ENCODE measurements at places on chromosomes 6 and 20.

GRCh38 chr6:321158-321438 lies 28.8 kb downstream of the DUSP22 start:
- no peak for DNase-seq

GRCh38 chr6:33905071-33905609 lies 101.3 kb upstream of the MLN start:
- DNase-seq = no peak

DNA sequence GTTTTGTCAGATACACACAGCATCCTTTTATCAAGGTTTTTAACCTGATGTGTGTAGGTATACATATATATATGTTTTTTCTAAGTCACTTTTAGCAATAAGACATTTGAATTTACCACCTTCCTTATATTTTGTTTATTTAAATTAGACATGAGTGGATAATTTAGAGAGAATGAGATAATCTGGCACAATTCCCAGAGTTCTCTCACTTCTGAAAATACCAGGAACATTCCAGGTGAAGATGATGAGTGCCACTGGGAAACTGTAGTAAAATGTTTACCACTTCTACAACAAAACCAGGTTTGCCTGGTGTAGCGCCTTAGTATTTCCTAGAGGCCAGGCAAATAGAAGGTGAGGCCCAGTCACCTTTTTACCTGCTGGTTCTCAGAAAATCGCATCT lies 189.5 kb downstream of the TMEM242 start:
- no peak for DNase-seq

- DNase-seq = no peak
Measured at GRCh38 chr6:167910652-167911051, 83.9 kb downstream of the AFDN start.

- DNase-seq = no peak
Measured at GRCh38 chr6:78530208-78530607, 337.1 kb upstream of the IRAK1BP1 start.

DNA sequence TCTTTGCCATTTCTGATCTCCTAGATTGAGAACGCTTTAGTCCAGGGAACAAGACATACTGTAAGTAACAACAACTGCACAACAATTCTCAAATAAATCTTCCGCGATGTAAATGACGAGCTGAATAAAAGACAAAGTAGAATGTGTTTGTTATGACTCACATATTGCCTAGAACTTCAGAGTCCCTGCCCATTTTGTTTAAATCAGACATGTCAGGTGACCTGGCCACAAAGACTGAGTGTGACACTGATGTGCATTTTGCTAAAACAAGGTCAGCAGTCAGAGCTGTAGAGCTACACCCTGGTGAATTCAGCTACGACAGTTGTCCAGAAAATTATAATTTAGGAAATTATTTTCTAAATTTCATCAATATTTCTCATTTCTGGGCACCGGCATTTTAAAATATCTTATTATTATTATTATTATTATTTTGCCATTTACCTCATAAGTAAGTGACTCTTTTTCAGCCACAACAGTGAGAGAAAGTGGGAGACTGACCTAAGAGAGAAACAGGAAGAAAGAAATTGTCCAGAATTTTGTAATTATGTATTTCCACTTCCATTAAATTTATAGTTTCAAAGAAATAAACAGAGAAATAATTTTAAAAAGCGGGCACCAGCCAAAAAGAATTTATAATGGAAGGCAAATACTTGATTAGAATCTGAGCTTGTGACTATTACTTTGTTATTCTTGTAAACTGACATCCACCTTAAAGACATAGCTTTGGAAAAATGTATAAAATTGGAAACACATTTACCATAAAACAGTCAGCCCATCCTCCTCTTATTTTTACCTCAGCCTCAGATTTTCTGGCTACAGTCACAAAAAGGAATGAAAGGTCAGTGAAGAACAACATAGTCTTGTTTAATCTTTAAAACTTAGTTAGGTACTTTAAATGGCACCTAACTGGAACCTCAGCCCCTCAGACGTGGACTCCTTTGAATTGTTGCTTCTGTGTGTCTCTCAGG lies 157.0 kb upstream of the CITED2 start:
- no peak for DNase-seq

DNA sequence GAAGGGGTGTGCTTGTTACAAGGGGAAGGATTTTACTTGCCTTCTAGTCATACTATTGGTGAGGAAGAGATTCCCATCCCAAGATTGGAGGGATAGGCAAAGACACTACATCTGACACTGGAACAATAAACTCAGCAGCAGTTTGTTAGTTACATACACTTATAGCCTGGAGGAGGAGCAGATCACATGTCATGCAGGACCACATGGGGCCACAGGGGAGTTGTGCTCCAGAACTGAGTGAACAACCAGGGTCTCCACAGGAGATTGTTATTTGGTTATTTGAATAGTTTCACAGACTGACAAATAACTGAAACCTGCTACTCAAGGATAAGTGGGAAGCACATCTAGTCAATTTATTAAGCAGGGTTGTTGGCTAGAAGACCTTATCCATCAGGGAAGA lies 559.4 kb upstream of the MANEA start:
- DNase-seq = no peak

- DNase-seq = no peak
Measured at GRCh38 chr20:13851279-13851678, 66.5 kb downstream of the NDUFAF5 start.

- no peak for DNase-seq
Measured at GRCh38 chr6:16404456-16404855, 166.1 kb downstream of the GMPR start.

GRCh38 chr20:23320317-23320716 lies 30.3 kb upstream of the NXT1 start:
- DNase-seq = no peak

GRCh38 chr6:151257985-151258445 lies 18.2 kb downstream of the AKAP12 start:
- no peak for DNase-seq

DNA sequence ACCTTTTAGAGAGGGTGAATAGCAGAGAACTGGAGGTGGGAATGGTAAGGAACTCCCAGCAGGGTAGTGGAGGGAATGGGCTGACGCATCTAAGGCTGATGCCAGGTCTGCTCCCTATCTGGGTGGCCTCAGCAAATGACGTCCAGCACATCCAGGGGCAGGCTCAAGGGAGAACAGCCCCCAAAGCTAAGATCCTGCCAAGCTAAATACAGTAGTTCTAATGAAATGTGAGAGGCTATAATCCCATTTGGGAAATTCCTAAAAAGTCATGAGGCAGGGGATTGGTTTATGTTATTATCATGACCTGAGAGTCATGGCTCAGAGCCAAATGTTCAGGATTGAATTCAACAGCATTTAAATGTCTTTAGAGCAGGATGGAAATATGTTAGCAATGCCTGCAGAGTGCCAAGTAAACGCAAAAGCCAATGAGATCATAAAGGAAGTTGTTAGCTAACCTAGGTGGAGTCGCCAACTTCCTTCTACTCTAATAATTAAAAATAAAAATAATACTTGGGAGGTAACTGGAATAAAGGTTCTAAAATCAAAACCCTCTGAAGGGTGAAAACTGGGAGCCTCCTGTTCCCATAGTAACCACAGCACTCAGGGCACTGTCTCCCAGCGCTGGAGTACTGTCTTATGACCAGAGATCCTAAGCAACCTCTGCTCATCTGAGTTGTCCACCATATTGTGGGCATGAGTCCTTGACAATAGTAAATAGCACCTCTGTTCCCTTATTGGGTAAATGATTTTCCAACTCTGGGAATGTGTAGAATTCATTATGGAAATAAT lies 34.8 kb downstream of the IYD start:
- no peak for DNase-seq

GRCh38 chr20:63957690-63958441 lies 1.6 kb upstream of the UCKL1 start:
- peak; percentile 61 for DNase-seq

GRCh38 chr20:16404171-16404570 lies 169.1 kb downstream of the KIF16B start:
- no peak for DNase-seq

DNA sequence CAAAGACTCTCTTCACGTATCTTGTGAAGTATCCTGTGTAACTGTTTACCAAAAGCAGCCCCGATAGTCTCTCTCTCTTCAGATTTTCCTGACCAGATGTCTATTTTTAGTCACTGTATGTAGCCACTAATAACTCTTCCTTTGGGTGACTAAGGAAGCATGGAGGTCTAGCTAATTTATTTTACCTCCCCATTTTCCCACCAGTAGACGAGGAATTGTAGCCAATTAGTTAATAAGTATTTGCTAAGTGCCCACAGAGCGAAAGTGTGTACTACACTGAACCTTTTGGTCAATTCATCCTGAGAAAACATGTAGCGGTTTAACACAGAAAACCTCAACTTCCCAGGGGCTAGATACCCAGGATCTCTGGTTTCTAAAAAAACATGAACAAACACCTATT lies 180.6 kb downstream of the TBX18 start:
- no peak for DNase-seq

DNA sequence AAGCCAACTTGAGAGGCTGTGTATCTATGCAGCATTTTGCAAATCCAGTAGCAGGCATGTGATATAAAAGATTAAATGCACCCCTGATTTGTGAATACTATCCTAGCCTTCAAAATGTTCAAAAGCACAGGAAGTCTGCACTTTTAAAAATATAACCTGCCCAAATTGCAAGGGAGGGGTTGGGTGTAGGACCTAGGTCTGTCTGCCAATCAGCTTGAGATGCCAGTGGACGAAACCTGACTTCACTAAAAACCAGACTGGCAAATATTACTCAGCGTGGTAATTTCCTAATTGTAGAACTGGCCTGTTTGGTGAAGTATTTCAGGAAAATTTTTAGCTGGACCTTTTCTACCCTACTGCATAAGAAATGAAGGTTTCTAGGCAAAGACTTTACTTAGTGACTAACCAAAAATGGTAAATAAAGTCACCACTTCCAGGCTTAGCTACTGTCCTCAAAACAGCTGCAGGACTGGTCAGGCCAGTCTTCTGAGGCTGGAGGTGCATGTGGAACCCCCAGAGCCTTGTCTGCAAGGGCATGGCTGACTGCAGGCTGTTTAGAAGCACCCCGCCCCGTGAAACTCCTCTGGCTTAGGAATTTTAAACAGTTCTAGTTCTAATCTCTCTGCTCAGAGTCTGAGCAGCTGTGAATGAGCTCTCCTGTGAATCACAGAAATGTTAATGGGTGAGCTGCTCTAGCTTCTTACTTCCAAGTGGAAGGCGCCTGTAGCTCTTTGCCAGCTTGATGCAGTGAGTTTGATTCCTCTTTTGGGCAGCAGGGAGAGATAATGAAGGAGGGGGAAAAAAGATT lies 104.4 kb upstream of the ESR1 start:
- no peak for DNase-seq

DNA sequence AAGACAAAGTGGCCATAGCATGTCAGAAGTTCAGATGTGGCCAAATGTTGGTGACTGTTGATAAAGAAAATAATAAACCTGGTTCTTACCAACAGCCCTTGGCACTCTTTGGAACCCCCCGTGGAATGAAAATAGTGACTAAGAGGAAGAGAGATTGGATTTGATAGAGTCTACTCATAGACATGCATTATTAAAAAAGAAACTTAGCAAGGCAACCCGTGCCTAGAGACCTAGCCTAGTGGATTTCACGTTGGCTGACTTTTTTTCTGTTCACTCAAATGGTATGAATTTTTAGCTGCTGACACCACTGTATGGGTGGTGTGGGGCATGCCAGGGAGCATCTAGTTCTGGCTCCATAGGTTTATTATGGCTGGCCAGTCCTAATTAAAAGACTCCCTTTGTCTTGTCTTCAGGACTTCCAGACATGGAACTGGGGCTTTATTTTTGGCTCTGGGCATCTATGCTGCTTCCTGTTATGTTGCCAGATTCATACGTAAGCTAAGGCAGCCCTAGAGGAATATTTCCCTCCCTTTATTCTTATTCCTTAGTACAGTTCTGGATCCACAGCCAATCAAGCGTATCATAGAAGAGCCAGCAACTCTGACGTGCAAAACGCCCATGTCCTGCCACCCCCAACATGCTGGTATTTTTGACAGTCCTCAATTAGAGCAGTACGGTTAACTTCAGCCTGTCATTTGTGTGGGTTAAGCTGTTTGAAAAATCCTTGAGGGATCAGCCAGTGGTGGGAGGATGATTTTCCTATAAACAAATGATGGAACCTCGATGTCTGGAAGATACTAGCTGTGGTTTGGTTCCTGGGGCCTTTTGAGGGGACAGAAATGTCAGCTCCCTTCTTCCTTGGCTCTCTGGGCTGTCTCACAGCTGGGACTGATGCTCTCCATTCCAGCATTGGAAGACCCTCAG lies 127.5 kb downstream of the ISM1 start:
- DNase-seq = no peak

GRCh38 chr20:23311947-23312506 lies 38.6 kb upstream of the NXT1 start:
- DNase-seq = no peak

- no peak for DNase-seq
Measured at GRCh38 chr6:138572167-138572875, 73.0 kb upstream of the NHSL1 start.

DNA sequence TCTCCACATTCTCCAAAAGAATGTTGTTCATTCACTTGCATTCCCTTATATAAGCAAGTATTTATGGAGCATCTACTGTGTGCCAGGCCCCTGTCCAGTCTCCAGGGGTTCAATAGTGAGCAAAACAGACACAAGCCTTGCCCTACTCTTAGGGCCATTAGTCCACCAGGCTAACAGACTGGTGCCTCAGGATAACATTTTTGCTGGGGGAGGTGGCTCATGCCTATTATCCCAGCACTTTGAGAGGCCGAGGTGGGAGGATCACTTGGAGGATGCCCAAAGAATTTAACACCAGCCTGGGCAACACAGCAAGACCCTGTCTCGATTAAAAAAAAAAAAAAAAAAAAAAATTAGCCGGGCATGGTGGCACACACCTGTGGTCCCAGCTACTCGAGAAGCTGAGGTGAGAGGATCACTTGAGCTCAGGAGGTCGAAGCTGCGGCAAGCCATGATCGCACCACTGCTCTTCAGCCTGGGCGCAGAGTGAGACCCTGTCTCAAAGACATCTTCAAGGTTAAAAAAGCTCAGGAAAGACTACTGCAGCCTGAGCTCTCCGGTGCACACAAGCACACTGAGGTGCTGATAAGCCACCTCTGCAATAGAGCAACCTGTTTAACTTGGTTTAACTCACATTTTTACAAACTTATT lies 19.9 kb downstream of the CAPN11 start:
- no peak for DNase-seq

GRCh38 chr6:31971279-31971992 lies 502 bp downstream of the DXO start:
- peak; percentile 10 for DNase-seq

- DNase-seq = no peak
Measured at GRCh38 chr6:88013554-88013953, 34.1 kb upstream of the SPACA1 start.

GRCh38 chr20:59094576-59094975 lies 52.0 kb upstream of the PRELID3B start:
- DNase-seq = no peak

- no peak for DNase-seq
Measured at GRCh38 chr6:110880651-110881050, 6.1 kb downstream of the AMD1 start.

DNA sequence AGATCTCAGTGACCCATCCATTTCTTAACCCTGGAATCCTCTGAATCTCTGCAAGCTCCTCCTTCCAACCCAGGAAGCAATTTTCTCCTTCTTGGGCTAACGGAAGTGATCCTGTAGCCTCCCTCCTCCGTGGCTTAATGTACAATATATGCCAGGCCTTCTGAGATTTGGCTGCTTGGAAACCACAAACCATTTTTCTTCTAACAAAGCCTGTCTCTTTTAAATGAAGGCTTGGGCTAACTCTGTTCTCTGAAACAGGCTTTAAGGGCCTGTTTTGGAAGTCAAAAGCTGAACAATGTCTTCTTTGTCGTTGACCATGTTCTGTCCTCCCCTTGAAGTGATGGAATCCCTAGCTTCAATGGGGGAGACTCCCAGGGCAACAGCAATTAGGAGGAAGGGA lies 14.9 kb downstream of the FYN start:
- no peak for DNase-seq

GRCh38 chr6:87444362-87444761 lies 28.4 kb upstream of the SLC35A1 start:
- DNase-seq = no peak

Measured in stimulated activated CD4-positive, alpha-beta T cell treated with anti-CD3 and anti-CD28 coated beads, Interleukin-4, amount 100 ng/mL, for 1 hour (primary cell).